ENCODE measurements at places on chromosomes 6 and 20. TPM values are rescaled to one million over a fixed set of nuclear protein-coding genes. Genes with fewer than 3 reads are reported as not detected.

DNA sequence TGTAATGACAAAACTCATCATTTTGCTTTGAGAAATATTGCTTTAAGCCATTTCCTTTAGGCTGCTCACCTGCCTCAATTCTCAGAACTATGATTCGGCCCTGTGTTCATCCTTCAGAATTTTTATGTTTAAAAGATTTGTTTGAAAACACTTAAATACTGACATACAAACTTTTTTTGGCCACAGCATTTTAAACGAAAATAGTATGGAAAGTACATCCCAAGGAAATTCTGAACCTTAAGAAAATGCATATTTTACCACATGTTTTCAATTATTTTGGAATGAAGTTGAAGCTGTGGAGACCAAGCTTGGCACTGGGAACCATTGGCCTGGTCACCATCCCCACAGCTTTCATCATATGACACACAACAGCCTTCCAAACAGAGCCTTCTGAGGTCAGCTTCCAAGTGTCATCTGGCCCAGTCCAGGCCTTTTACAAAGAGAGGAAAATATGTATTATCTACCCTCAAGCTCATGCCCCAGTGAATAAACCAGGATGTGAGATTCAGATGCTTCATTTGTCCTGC is 83.3 kb downstream of the SOD2 start:
- DNase-seq: no peak
- H3K4me1 ChIP-seq: no peaks in the 10 kb centered on the region
- no peak overlapping the region for H3K27ac ChIP-seq
- no peaks in the 10 kb centered on the region for H3K36me3 ChIP-seq
- H3K4me3 ChIP-seq: no peak overlapping the region

DNA sequence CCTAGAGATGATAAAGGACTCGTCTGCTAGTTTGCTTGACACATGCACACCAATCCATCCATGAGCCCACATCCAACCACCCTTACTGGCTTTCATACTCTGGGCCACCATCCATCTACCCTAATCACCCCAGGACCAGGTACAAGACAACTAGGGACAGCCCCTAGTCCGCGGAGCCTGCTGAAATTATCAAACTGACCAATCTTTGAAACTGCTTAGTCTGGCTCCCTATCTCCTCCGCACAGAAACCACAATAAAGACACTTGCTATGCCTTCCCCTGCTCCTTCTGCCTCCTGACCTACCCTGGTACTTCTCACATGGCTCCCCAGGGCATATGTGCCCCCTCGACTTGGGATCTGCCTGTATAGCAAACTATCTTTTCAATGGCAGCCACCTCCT is 33.1 kb downstream of the PXDC1 start:
- H3K36me3 ChIP-seq: no peaks in the 10 kb centered on the region
- no peak overlapping the region for H3K27ac ChIP-seq
- H3K4me3 ChIP-seq: no peak overlapping the region
- DNase-seq: no peak

DNA sequence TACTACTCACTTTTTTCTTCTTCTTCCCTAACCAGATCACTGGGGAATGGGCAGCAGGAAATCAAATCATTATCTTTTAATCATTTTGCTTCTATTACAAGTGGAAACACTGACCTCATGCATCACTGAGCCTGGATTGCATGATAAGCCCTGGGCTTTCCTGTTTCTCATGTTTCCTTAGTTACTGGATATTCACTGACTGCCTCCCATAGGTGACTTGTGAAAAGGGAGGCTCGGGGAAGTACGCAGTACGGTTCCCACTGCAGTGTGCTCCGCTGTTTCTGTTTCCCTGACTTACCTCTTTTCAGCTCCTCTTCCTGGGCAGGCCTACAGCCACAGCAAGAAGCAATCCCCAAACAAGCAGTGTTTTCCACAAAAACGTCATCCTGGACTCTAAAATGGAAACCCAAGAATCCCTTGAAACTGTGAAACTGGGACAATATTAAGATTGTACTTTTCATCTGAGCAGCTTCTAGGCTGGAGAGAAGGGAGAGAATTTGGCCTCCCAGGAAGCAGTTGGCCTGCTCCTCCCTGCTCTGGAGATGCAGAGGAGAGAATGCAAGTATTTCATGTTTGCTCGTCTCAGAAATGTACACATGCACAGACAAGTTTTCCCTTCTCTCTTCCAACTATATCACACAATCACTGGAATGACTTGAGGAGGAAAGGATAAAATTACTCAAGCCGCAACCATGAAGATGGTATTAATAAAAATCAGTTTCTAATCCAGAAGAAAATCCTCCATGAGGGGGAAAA is 13.1 kb downstream of the BTNL2 start:
- peak; percentile 42 for DNase-seq
- H3K27ac ChIP-seq: peak overlapping the region; percentile 79
- H3K36me3 ChIP-seq: no peaks in the 10 kb centered on the region
- H3K27me3 ChIP-seq: no peaks in the 10 kb centered on the region

The RAET1G gene
- total RNA-seq: 0.61 TPM

Measured in lung (tissue), 17 donors.